BJ (cell line): ENCODE measurements at places on chromosomes 2 and 18. TPM values are rescaled to one million over a fixed set of nuclear protein-coding genes. Genes with fewer than 3 reads are reported as not detected.
A peak's percentile ranks its signal among the peaks of the same experiment; 100 is the strongest.

Gene ABCG5
- polyA plus RNA-seq = not detected in 2 replicates

Gene TXNDC2
- 0.05 and 0.20 TPM in 2 replicates for polyA plus RNA-seq

Gene ZBTB7C
- not detected in 2 replicates for polyA plus RNA-seq

Gene UGT1A9
- not detected in 2 replicates for polyA plus RNA-seq

Gene SCN2A
- polyA plus RNA-seq = 0.05 and 0.07 TPM in 2 replicates

Gene DPYSL5
- not detected in 2 replicates for polyA plus RNA-seq

Gene SOS1
- polyA plus RNA-seq = 12.9 and 23.3 TPM in 2 replicates

Gene TMEM198
- 2.5 and 4.0 TPM in 2 replicates for polyA plus RNA-seq

- no peak for DNase-seq
Measured at GRCh38 chr18:78643004-78643403, 336.6 kb upstream of the SALL3 start.

GRCh38 chr2:33021542-33022227, 74.9 kb downstream of the LTBP1 start:
- DNase-seq = peak; percentile 41

GRCh38 chr2:207224791-207225482, 59.2 kb upstream of the KLF7 start:
- no peak for DNase-seq

- no peak for DNase-seq
Measured at GRCh38 chr2:65668744-65669143, 236.3 kb upstream of the SPRED2 start.

DNA sequence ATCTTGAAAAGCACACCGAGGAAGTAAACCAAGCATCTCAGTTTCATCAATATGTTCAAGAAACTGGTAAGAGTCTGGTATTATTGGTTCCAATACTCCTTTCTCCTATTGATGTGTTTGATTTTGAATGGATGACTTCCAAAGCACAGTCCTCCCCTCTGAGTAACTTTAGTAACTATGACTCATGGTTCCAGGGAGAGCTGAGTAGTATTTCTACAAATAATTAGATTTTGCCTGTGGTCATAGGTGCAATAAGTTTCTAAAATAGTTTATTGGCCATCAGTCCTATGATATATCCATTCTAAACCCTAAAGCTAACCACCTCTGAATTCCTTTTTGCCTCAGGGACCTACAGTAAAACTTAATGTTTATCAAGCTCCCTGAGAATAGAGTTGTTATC, 352.4 kb downstream of the XIRP2 start:
- no peak for DNase-seq
